ENCODE measurements at places on chromosomes 13 and 19.
A peak's percentile ranks its signal among the peaks of the same experiment; 100 is the strongest.

DNA sequence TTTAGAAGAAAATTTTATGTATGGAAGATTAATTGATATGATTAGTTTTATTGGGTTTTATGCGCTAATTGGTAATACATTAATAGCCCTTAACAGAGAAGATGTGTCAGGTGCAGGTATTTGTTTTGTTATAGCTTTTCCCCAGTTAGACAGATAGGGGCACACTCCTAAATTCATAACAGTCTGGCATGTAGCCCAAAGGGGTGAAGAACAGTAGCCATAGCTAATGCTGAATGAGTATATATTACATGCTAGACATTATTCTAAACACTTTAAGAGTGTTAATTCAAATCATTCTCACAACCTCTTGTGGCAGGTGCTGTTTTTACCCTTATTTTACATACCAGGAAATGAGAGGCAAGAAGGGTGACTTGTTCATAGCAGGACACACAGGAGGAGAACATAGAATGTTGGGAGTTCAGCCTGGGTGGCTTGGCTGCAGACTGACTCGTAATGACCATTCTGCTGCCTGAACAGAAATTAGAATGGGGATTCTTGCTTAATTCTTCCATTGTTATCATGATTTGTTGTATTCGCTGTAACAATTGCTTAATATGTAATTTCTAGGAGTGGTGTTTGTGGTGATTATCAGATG, 20.1 kb downstream of the PCCA start:
- DNase-seq = no peak

- no peak for DNase-seq
These were observed 640.1 kb upstream of the KLF12 start for GRCh38 chr13:74774264-74774663.

DNA sequence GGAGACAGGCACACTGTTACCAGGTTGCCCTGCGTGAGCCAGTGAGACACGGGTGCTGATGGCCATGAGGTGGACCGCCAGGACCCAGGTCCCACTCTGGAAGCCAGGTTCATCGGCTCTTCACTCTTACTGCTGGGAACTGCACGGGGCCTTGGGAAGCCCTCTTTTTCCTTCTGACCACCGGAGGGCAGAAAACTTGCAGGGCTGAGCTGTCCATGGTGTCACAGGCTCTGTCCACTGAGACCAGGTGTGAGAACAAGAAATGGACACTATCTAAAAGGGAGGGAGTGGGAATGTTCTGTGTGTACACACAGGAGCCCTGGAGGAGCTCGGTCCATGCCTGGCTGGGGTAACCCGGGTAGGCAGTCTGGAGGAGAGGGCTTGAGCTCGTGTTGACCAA, 93.4 kb downstream of the UQCRFS1 start:
- DNase-seq = no peak

GRCh38 chr19:15200553-15201364, at the start of gene NOTCH3:
NOTCH3 (minus strand) TSS chr19:15200995; CDS start chr19:15200905, 90 bp downstream.
- DNase-seq = no peak

DNA sequence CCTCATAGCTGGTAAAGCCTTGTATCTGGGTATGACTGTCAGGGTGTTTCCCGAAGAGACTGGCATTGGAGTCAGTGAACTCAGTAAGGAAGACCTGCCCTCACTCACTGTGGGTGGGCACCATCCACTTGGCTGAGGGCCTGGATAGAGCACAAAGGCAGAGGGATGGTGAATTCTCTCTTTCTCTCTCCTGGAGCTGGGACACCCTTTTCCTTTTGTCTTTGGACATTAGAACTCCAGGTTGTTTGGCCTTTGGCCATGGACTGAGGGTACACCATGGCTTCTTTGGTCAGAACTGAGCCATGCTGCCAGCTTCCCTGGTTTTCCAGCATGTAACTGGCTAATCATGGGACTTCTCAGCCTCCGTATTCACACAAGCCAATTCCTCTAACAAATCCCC, 4.6 kb upstream of the CEACAM1 start:
- DNase-seq = no peak

- DNase-seq = no peak
These were observed 207.9 kb upstream of the CSNK1A1L start for GRCh38 chr13:37313372-37313771.

- DNase-seq = no peak
These were observed 468 bp downstream of the S1PR5 start for GRCh38 chr19:10516671-10517286.

DNA sequence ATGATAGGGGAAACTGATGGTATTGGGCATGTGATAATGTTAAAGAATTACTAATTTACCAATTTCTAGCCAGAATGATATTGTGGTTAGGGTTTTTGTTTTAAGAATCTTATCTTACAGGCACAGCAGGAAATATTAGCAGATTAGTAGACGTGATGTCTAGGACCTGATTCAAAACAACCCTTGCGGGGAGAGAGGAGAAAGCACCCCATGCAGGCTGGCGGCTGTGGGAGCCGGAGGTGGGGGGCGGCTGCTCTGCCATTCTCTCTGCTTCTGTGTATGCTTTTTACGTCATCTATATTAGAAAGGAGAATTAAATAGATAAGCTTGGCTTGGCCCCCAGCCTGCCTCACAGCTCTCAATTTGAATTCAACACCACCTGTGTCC, 41.5 kb downstream of the MLLT1 start:
- DNase-seq = no peak

GRCh38 chr13:21970172-21970571, 299.3 kb downstream of the FGF9 start:
- no peak for DNase-seq

- no peak for DNase-seq
These were observed 16.4 kb downstream of the CNMD start for GRCh38 chr13:52723181-52723580.

DNA sequence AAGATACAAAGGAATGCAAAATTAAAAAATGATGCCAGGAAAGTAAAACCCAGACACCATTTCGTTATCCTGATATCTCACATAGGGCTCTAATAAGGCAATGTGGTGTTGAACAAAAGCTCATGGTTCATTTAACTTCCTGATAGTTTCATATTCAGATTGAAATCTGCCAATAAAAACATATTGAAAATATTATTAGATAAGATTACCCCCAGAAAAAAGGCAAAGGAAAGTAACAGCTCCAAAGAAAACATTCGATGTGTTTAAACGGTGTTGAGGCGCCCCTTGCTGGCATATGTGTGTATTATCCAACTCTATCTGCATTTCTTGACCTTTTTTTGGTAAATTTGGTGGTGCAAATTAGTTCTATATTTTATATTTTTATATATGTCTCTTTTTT, 75.9 kb downstream of the ESD start:
- peak; percentile 40 for DNase-seq

GRCh38 chr19:3087769-3088168, 6.4 kb upstream of the GNA11 start:
- DNase-seq = no peak

DNA sequence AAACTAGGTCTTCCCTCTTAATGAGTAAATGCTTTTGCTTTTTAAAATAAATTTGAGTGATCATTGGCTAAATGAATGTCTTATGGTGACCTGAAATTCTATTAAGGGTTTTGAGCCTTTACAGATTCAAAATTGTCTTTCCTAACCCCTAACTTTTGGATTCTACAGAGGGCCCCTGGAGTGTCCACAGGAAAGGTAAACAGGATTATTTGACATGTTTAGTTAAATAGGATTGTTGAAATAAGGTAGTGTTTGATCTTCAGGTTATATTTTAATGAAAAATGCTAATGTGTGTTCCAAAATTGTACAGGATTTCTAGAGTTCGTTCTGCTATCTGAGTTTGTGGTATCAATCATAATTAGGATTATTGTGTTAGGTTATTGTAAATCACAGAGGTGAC, 55.9 kb upstream of the GJB6 start:
- DNase-seq = no peak

GRCh38 chr19:7815325-7815724, 14.7 kb upstream of the EVI5L start:
- DNase-seq = no peak

- no peak for DNase-seq
These were observed 8.5 kb downstream of the TBC1D4 start for GRCh38 chr13:75473468-75473867.

DNA sequence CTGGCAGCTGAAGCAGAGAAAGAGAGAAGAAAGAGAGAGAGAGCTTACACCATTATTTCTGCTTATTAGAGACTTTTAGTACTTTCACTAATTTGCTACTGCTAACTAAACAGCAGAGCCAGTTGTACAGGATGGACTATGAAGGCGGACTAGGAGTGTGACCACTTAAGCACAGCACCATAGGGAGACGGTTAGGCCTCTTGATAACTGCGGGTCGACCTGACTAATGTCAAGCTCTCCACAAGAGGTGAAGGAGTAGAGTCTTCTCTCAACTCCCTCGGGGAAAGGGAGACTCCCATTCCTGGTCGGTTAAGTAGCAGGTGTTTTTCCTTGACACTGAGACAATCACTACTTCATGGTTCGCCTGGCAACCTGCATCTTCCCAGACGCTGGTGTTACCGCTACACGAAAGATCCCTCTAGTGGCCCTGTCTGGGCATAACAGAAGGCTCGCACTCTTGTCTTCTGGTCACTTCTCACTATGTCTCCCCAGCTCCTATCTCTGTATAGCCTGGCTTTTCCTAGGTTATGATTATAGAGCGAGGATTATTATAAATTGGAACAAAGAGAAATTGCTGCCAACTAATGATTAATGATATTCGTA, 5.3 kb upstream of the PSG7 start:
- no peak for DNase-seq

DNA sequence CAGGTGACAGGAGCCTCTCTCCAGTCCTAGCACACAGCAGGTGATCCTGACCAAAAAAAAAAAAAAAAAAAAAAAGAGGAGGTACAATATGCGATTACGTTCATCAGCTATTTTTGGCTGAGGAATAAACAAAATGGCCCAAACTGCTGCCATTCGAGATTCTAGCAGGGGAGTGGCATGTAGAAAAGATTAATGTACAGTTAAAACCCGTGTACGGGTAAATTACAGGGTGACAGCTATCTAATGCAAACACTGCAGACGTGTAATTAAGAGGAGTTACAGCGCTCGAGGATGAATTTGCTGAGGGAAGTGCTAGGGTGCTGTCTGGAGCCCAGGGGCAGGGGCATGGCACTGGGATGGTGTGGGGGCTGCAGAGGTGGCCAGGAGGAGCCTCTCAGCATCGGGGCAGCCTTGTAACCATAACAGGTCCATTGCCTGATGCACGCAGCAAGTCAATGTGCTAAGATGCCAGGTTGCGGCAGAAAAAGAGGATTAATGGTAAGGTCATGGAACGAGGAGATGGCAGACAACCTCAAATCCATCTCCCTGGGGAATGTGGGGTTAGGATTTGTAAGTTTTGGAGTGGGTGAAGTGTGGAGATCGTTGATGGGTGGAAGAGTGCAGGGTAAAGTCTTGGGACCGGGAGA, 17.4 kb downstream of the CHST8 start:
- DNase-seq = no peak

DNA sequence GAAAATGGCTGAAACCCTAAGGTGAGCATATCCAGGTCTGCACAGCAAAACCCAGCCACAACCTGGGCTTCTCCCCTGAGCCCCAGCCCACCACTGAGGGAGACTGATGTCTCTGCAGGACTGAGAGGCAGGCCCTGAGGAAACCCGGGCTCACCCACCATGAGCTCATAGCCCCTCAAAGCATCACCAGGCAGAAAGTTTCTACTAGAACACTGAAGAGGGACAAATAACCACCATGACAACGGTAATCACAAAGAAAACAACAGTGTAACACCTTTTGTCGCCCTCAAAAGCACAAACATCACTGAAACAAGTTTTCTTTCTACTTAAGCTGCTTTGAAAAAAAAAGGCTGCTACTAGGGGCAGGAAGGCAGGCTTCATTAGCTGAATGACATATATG, 29.8 kb downstream of the TSHZ3 start:
- no peak for DNase-seq

GRCh38 chr13:45881353-45881752, 29.8 kb upstream of the SIAH3 start:
- DNase-seq = no peak

DNA sequence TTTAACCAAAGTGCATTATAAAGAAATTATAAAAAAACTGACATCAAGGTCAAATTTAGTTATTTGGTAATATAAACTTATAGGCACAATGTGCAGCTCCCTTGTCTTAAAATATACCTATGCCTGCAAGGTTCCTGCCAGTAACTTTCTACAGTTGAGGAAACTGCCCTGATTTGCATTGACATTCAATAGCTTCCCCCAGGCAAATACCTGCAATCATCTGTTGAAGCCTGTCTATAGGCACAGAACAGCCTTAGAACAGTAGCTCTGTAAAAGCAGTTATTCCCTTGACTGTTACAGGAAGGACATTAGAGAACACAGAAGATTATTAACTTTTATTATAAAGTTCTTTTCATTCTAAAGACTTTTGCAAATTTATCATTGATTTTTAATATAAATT, 1239.5 kb downstream of the PCDH9 start:
- no peak for DNase-seq

DNA sequence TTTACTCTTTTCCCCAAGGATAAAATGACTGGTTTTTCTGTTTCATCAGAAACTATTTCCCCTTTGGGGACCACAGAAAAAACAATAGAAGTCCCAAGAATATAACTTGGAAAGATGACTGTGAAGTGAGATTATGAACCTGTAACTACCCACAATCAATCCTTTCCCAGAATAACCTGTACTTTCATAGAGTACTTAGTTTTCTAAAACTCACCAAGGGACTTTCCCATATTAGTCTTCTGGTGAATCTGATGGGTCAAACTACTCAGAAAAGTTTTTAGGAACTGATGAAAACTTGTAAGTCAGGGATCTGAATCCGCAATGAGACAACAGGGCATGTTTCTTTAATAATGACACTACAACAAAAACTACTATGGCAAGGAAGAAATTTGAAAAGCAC, 62.6 kb downstream of the STK24 start:
- no peak for DNase-seq

GRCh38 chr19:15253061-15253460, 20.8 kb upstream of the EPHX3 start:
- DNase-seq = no peak

- no peak for DNase-seq
These were observed 81.4 kb upstream of the ZNF98 start for GRCh38 chr19:22503524-22503923.

DNA sequence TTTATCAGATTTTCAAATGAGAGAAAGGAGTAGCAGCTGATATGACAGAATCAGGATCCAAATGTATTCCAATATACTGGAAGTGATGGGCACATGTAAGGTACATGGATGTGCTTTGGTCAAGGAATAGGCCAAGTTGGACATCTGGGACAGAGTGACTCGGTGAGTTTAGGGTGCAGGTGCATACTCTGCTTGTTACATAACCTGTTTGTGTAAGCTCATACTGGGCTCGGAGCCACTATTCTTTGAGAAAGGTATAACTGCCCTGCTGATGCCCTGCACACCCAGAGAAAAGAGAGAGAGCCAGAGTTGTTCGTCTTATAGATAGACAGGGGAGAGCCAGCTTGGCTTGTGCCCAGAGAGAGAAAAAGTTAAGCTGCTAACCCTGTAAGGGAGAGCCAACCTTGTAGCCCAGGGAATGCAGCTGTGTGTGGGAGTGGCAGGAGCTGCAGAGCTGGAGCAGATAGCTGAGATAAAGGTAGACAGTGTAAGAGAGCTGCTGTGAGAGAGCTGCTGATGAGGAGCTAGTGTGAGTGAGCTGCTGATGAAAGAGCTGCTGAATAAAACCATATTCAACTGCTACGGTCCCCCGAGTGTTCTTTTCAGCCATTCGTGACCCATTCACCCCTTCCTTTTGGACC, 40.7 kb upstream of the N4BP2L1 start:
- no peak for DNase-seq

GRCh38 chr19:15577184-15577771, 37.7 kb upstream of the CYP4F8 start:
- DNase-seq = no peak
